ENCODE measurements at places on chromosomes 6 and 20.

DNA sequence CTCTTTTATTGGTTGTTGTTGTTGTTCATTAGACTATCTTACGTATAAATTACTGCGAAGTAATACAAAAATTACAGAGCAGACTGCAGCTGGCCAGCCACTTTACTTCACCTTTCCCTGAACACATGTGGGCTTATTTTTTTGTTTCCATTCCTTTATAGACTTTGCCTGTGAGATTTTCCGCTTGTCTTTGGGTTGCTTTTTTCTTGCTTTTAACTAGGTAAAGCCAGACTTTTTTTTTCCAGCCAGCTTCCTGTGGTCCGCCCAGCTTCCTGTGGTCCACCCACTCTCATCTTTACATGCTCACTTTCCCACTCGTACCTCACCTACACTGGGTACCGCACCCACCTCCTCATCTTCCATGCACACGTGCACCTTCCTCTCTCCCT, 79.0 kb downstream of the IPCEF1 start:
- no peak for DNase-seq

- no peak for DNase-seq
Measured at GRCh38 chr20:49483696-49484123, 1.2 kb upstream of the KCNB1 start.

- DNase-seq: no peak
Measured at GRCh38 chr6:36139431-36139830, 9.1 kb downstream of the MAPK13 start.

DNA sequence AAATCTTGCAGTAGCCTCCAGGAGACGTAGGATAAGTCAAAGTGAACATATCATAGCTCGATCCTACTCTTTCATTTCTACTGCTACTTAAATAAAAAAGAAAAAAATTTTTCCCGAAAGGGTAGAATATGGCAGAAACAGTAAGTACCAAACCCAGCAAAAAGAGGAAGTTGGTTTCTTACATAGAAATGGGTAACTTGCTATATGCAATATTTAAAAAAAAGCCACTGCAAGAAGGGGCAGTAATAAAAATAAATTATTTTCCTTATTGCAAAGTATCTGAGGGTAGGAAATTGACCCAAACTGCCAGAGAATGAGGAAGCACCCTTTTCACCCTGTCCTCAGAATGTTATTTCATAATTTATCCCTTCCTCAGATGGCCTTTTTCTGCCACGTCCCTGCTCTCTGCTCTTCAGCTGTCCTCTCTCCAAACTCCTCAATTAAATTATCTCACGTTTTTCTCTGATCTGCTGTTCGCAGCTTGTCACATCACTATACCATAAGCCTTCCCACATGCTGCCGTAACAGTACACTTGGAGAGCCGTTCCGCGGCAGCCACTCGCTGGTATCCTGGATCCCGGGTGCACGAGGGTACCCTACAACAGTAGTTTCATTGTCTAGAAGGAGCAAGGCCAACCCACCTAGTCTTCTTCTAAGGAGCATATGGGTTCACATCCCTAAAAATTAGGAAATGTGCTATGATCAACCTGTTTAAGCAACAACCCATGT, 149.6 kb downstream of the BACH2 start:
- no peak for DNase-seq

GRCh38 chr20:42319252-42320013, 701.3 kb upstream of the CHD6 start:
- DNase-seq: no peak

All from femur (tissue), 1 donor.